ENCODE measurements at places on chromosomes 13 and 19.

- DNase-seq, result peak; percentile 74
These were observed 4.4 kb upstream of the PROZ start for GRCh38 chr13:113153810-113154748.

GRCh38 chr19:21439201-21439751, 42.3 kb downstream of the ZNF493 start:
- no peak for DNase-seq

GRCh38 chr13:52599037-52599847, 43.0 kb upstream of the HNRNPA1L2 start:
- DNase-seq, result no peak

GRCh38 chr13:48574041-48574796, 41.3 kb upstream of the RCBTB2 start:
- no peak for DNase-seq

DNA sequence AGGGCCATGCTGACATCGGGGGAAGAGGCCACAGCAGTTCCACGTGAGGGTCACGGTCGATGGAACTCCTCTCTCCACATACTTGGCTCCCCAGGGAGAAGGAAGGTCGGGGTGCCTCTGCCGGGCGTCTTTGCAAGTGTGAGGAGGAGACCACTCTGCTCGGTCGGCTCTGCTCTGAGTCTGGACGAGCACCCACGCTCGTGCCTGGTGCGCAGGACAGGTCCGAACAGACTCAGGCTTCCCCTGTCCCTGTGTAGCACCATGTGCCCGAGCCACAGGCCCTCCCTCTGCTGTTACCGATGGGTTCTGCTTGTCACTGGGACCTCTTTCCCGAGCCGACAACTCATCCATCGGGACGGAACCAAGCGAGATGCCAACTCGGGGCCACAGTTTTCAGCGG, 35.1 kb downstream of the TMEM255B start:
- DNase-seq, result no peak

DNA sequence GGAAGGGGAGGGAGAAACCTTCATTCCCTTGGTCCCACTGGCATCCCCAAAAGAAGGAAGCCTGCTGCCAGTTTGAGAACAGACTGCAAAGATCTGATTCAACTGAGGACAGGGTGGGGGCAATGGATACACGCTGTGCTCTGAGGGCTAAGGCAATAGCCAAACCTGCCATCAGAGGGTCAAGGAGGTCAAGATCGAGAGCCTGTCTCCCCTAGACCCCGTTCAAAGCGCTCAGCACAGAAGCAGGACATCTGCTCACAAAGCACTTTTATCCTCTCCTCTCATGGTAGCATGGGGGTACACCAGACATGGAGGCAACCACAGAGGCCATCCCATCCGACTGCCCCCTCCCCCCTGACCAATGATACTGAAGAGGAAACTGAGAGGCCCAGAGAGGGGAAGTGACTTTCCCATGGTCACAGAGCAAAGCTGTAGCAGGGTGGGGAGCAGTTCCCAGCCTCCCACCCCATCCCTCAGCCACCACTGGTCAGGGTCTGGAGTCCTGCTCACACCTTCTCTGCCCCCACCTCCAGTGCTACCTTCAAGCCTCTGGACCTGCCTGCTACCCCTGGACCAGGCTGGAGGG, 11.1 kb downstream of the POU2F2 start:
- DNase-seq, result no peak

- no peak for DNase-seq
These were observed 132.8 kb upstream of the SPRY2 start for GRCh38 chr13:80473695-80474094.

- DNase-seq, result no peak
These were observed 16.2 kb downstream of the SOX21 start for GRCh38 chr13:94696171-94696570.

DNA sequence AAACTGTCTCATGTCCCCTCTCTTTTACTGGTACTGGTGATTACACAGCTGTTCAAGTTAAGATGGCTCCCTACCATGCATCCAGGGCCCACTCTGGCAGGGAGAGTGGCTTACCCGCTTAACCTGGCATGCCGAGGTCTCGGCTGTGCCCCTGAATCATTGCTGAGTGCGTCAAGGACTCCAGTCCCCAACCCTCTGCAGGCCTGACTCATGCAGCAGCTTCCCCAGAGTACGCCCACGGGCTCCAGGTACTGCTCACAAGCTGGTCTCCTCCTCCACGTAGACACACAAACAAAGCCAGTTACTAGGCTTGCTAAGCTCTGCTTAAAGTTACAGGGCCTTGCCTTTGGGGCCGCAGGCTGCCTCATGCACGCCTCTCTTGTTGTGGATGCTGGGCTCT, 447.4 kb downstream of the COG6 start:
- peak; percentile 2 for DNase-seq
